ENCODE measurements at places on chromosomes 11 and 22. TPM values are rescaled to one million over a fixed set of nuclear protein-coding genes. Genes with fewer than 3 reads are reported as not detected.

RIMBP3B gene
- 0.62 TPM for total RNA-seq

TMEM25 gene
- total RNA-seq = 19.1 TPM

OR51B4 gene
- total RNA-seq = not detected

WT1 gene
- 0.09 TPM for total RNA-seq

IL18 gene
- 0.82 TPM for total RNA-seq

POTEH gene
- total RNA-seq = not detected

RASD2 gene
- total RNA-seq = 2.5 TPM

DERL3 gene
- 10.9 TPM for total RNA-seq

FZD4 gene
- total RNA-seq = 9.8 TPM

CHADL gene
- 1.5 TPM for total RNA-seq

TRAF6 gene
- 5.2 TPM for total RNA-seq

AMBRA1 gene
- total RNA-seq = 32.2 TPM

FOLR3 gene
- 0.25 TPM for total RNA-seq

MMP13 gene
- not detected for total RNA-seq

THOC5 gene
- total RNA-seq = 47.8 TPM

NAALAD2 gene
- total RNA-seq = 3.7 TPM

OR2AG1 gene
- total RNA-seq = not detected

GLB1L2 gene
- total RNA-seq = 6.0 TPM

OR8A1 gene
- total RNA-seq = not detected

FGF19 gene
- 18.6 TPM for total RNA-seq

GLB1L3 gene
- total RNA-seq = 35.9 TPM

HRAS gene
- 48.3 TPM for total RNA-seq

FREY1 gene
- 1.8 TPM for total RNA-seq

ADM2 gene
- 10.9 TPM for total RNA-seq
